Subcutaneous preadipocyte (primary cell): ENCODE measurements at places on chromosomes 5 and 9. TPM values are rescaled to one million over a fixed set of nuclear protein-coding genes. Genes with fewer than 3 reads are reported as not detected.

C1QTNF2 gene
- total RNA-seq = under 0.01 TPM in 2 replicates

COL15A1 gene
- total RNA-seq = 2.2 and 6.8 TPM in 2 replicates

TRIM7 gene
- total RNA-seq = 10.3 and 13.5 TPM in 2 replicates

TAF11L5 gene
- total RNA-seq = not detected in 2 replicates

CNTLN gene
- 12.5 and 17.4 TPM in 2 replicates for total RNA-seq

MGAT1 gene
- 78.3 and 82.9 TPM in 2 replicates for total RNA-seq
